ENCODE measurements at places on chromosomes 6 and 20. TPM values are rescaled to one million over a fixed set of nuclear protein-coding genes. Genes with fewer than 3 reads are reported as not detected.

- DNase-seq = no peak
These were observed 126.8 kb downstream of the GRM4 start for GRCh38 chr6:34018961-34019606.

Gene SMOC2
- total RNA-seq = 0.32 TPM

GRCh38 chr20:47466213-47466612, 35.5 kb upstream of the NCOA3 start:
- peak; percentile 23 for DNase-seq

GRCh38 chr20:18678549-18679419, 90.9 kb downstream of the DTD1 start:
- DNase-seq = peak; percentile 7

Gene CCND3
- 42.3 TPM for total RNA-seq

- no peak for DNase-seq
These were observed 26.9 kb upstream of the FOXP4 start for GRCh38 chr6:41519305-41519744.

GRCh38 chr6:15994814-15995459, 133.9 kb upstream of the MYLIP start:
- peak; percentile 76 for DNase-seq

All from fibroblast of villous mesenchyme (primary cell).